ENCODE measurements at places on chromosomes 3 and 15.
A peak's percentile ranks its signal among the peaks of the same experiment; 100 is the strongest.

DNA sequence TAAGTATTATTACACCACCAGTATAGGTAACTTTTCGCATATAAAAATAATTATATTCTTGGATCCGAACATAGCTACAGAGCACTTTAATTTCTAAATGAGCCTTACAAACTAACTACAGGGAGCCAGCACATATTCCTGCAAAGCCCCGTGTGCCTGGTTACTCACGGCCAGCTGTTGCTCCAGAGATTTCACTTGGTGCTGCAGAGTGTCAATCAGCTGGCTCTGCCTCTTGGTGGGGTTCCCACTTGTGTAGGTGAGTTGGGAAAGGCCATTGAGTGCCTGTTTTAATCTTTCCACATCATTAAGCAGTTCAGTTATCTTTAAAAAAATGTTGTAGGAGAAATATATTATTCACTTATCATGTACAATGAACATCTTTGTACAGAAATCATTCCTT, 98.9 kb downstream of the UACA start:
- no peak for DNase-seq

DNA sequence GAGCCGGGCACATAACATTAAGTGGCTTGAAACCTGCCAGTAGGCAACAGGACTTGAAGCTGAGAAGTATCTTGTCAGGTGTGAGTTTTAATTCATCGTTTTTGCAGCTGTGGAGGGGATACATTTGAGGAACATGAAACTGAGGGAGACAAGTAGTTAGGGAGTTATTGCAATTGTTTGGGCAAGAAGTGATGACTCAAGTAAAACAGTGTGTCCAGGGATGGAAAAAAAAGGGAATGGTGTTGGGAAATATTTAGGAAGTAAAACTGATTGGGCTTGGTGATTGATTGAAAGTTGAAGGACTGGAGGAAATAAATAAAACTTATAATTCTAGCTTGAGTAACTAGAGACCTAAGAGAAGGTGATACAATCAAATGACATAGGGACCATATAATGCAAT, 85.5 kb downstream of the NCEH1 start:
- no peak for DNase-seq

GRCh38 chr15:37140531-37141058, 40.2 kb upstream of the MEIS2 start:
- no peak for DNase-seq

DNA sequence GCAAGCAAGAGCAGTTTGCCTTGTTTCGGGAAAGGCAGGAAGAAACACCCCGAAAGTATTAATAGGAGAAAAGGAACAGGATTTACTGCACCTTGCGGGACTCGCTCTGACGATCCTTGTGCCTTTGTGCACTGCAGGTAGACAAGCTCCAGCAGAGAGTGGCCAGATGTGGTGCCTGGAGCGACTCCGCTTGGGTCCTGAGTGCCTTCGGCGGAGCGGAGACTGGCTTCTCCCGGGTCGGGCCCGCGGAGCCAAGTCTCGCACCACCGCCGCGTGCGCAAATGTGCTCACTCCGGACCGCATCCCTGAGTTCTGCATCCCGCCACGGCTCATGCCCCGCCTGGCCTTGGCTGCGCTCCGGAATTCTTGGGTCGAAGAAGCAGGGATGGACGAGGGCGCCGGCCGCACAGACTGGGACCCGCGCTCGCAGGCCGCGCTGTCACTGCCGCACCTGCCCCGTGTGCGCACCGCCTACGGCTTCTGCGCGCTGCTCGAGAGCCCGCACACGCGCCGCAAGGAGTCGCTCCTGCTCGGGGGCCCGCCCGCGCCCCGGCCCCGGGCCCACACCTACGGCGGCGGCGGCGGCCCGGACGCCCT, 769 bp downstream of the C2CD4A start:
- DNase-seq: peak; percentile 88

GRCh38 chr3:71247221-71247957, 336.1 kb downstream of the FOXP1 start:
- no peak for DNase-seq

DNA sequence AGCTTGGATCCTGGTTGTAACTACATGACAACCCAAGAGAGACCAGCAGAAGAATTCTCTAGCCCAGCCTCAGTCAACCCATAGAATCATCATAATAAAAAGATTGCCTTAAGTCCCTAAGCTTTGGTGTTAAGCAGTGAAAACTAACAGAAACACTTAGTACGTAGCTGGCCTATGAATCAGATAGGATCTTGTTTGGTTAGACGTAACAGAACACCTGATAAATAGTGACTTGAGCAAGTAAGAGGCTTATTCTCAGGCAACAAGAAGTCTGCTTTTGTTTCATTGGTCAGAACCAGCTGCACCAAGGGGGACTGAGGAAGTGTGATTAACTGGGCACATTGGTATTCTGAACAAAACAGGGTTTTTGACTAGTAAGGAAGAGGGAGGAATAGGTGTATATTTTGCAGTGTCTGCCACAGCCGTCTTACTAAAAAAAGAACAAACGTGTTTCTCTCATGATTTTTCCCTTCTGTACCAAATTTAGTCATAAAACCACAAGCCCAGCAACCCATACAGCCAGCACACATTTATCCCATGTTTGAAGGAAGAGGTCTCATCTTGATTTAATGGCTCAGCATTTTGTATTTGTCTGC, 53.3 kb upstream of the GLCE start:
- DNase-seq: no peak

DNA sequence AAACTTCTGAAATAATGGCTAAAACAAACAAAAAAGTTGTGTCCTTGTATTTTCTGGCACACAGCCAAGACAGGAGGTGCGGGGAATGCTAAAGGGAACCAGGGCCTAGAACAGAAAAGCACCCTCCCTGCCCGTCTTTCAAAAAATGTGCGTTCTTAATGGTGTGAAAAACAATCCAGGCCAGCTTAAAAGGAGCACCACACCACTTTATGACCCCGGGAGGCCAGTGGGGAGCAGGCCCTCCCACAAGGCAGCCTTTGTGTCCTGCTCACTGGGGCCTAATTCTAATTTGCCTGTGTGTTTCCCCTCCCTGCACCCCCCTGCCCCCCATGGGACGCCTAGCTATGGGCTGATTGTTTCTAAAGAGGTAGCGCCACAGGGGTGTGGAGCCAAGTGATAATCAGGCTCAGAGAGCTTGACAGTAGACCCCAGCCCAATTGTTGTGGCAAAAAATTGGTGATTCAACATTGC, 181.4 kb downstream of the GREM1 start:
- no peak for DNase-seq
